Activated CD4-positive, alpha-beta memory T cell treated with anti-CD3 and anti-CD28 coated beads, Interleukin-2, amount 10 ng/mL, durations not matched to agents 7 days and 5 days (primary cell): ENCODE measurements at places on chromosomes 12 and 14.

DNA sequence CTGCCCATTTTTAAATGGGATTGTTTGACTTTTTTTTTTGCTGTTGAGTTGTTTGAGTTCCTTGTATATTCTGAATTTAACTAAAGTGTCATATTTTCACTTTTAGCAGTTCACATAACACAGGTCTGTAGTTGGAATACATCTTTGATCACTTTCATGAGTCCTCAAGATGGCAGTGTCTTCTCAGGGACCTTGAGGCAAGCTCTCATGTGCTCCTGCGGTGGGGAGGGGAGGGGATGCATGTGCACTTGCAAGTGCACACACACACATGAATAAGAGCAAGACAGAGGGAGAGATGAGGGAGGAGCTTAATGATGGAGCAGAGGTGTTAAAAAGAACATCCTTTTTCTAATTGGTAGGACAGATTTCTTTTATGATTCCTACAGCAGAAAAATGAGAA is 291.4 kb upstream of the OR4E1 start:
- DNase-seq = peak; percentile 50

DNA sequence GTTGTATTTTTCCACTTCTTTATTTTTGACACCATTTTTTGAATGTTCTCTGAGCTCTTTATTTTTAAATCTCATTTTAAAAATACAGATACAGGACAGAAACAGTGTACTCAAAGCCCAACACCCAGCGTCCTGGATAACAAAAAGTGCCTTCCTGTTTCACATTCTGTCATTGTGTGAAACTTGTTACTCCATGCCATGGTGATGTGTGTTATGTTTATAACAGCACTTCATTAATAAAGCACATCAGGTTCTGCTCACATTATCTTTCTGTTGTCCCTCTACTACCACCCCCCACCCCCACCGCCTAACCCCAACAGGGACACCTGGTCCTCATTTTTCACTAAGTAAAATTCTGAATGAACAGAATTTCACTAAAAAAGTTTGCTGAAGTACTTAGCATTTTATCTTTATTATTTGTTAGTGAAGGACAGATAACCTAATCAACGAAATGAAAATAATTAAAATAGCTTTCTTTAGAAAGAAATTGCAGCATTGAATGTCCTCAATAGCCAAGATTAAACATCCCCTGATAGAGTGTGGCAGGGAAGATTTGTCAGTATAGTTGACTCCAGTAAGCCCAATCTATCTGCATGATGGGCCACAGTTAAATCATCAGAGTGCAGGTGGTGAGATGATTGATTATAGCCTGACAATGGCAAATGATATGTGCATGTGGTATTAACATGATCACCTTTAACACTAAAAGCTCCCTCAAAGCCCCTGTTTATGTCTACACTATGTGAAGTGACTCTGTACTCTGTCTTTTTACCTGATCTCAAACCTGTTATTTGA is 153.9 kb downstream of the ACSS3 start:
- DNase-seq = no peak

DNA sequence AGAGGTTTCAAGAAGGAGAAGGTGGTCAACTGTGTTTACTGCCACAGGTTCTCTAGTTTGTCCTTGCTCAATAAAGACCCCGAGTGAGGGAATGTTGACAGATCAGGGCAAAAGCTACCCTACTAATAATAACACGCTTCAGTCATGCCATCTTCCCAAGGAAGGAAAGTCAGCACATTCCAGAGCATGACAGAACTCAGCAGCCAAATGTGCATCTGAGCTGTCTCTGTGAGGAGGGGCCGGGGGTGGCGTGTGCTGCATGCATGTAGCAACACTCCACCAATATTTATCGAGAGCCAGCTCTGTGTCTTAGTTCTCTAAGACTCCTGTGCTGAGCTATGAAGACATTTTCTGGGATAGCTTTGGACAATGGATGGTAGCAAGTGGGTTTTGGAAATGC is 260.4 kb downstream of the DPF3 start:
- DNase-seq = no peak

DNA sequence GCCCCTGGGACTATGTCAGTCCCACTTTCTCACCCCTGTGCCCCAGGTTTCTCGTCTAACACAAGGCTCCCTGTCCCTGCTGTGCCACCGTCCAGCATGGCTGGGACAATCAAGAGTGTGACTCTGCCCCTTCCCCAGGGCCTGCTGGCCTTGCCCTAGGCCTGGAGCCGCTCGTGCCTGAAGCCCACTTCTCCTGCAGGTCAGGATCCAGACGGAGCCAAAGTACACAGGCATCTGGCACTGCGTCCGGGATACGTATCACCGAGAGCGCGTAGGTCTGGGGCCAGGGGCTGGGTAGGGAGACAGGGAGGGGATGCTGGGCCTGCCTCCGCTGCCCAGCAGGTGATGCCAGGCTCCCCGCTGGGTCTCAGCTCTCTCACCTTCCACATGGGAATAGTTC is 2.8 kb downstream of the SLC25A47 start:
- no peak for DNase-seq

DNA sequence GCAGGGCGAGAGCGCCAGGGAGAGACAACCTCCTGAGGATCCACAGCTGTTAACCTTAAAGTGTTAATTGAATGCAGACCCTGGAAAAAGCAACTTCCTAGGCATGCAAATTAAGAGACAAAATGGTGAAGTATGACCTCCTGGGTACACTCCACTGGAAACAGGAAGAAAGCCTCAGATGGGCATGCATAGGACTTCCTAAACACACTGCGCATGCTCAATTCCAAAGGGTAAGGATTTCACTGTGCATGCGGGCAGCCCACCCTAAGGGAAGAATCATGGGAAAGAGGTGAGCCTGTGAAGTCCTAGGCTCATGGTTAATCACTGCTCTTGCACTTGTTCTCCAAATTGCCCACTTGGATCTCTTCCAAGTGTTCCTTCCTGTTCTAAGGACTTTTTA is 80.5 kb upstream of the CAPRIN2 start:
- no peak for DNase-seq

- DNase-seq = peak; percentile 19
Observed at GRCh38 chr12:123741937-123742572, 20.0 kb upstream of the DNAH10 start.

DNA sequence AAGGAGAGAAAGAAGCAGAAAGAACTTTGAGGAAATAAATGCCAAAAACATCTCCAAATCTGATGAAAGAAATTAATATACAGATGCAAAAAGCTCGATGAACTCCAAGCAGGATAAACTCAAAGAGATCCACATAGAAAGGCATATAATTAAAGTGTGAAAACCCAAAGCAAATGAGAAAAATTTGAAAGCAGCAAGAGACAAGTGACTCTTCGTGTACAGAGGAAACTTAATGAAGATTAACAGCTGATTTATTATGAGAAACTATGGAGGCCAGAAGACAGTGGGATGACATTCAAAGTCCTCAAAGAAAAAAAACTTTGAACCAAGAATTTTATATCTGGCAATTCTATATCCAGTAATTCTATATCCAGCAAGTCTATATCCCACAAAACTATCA is 163.0 kb upstream of the TMCC3 start:
- no peak for DNase-seq

DNA sequence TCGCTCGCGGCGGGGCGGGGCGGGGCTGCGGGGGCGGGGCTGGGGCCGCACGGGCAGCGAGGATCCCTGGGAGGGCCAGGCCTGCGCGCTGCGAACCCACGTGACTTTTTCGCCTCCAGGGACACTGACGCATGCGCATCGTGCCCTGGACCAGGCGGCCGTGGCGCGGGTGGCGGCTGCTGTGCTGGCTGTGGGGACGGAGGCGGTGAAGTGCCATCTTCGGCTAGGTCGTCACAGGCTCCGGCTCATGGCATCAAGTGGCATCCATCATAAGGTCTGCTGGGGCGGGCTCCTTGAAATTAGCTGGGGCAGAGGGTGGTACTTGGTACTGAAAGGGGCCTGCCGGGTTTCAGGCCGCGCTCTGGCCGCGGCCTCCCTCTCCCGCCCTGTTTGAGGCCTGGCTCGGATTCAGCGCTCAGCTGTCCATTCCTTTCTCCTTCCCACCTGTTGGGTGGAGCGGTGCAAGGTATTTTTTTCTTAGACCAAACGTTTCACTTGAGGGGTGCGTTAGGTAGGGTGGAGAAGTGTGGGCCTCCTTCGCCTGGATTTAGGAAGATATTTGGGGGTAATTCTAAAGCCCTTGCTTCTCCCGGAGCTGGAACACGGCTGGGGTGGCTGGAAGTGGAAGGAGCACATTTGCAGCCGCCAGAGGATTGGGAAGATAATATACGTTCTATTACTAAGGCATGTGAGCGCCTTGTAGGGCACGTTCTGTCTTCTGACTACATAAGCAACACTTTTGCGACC is at the start of gene PRPF39:
PRPF39 (plus strand) TSS at position 141 of the 747 bp plus-strand sequence. CDS start 11,124 bp downstream, outside the sequence.
- peak; percentile 96 for DNase-seq

- no peak for DNase-seq
Observed at GRCh38 chr12:115817389-115817788, 460.1 kb downstream of the MED13L start.

- no peak for DNase-seq
Observed at GRCh38 chr12:14576896-14577295, 9.2 kb upstream of the PLBD1 start.

DNA sequence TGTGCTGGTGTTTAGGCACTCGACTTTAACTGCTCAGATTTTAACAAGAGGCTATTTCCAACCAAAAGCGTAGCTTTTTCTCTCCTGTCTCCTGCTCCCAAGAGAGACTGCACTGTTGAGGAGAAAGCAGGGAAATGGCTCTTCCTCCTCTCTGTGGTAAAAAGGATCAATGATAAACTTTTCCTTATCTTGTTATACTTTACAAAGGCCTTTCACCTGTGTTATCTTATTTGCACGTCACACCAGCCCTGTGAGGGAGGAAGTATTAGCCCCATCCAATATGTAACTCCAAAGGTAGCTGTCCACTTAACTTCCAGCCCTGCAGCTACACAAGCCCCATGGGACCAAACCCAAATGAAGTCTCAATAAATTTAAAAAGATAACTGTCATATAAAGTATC is 32.9 kb upstream of the ZFP36L1 start:
- no peak for DNase-seq

DNA sequence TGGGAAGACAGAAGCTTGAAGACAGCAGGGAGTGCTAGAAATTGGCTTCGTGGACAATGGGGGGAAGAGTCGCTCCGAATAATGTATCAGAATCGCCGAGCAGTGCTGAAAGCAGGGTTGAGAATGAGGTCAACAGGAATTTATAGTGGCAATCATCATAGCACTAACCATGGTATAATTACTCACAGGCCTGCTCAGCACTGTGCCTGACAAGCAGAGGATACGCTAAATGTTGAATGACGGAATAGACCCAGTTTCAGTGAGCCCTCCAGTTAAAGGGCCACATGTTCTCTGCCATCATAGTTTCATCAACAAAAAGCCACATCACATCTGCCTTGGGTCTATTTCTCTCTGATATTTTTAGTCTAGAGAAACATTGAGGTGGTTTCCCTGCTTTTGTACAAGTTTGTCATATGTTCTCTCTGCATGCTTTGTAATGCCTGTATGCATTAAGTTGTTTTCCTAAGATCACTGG is 130.3 kb upstream of the EGLN3 start:
- no peak for DNase-seq

- no peak for DNase-seq
Observed at GRCh38 chr12:114974826-114975639, 291.1 kb upstream of the TBX3 start.

DNA sequence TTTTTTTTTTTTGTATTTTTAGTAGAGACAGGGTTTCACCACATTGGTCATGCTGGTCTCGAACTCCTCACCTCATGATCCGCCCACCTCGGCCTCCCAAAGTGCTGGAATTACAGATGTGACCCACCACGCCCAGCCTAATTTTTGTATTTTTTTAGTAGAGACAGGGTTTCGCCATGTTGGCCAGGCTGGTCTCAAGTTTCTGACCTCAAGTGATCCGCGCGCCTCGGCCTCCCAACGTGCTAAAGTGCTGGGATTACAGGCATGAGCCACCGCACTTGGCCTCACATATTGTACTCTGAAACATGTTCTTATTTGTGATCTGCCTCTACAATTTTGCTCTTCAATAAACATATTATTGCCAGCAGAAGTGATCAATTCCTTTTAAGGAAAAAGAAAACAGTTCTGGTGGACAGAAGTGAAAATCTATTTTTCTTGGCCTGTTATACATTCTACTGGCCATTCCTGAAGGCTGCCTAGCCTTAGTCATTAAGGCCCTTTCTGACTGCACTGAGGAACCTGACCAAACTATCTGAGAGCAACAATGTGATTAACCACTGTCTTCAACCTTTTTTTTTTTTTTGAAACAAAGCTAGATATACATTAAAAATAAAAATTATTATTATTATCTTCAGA is 36.1 kb downstream of the SNX6 start:
- DNase-seq = no peak

- DNase-seq = no peak
Observed at GRCh38 chr12:54932691-54933090, 51.9 kb downstream of the TESPA1 start.

GRCh38 chr14:102991376-102991775 is 66.0 kb downstream of the CDC42BPB start:
- no peak for DNase-seq

GRCh38 chr12:19251481-19252132 is 122.1 kb downstream of the PLEKHA5 start:
- no peak for DNase-seq

DNA sequence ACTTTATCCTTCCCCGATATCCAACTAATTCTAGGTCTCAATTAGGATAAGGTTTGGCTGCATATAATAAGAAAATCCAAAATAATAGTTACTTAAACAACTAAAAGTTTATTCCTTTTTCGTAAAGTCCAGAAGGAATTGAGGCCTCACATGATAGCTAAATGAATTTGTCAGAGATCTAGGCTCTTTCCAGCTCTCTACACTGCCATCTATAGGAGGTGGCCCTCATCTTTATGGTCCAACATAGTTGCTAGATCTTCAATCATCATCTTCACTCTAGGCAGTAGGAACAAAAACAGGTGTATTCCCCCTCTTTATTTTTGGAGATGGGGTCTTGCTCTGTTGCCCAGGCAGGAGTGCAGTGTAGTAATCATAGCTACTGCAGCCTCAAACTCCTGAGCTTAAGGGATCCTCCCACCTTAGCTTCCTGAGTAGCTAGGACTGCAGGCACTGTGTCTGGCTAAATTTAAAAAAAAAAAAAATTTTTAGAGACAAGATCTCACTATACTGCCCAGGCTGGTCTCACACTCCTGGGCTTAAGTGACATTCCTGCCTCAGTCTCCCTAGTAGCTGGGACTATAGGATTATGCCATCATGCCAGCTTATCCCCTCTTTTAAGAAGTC is 46.5 kb upstream of the SAV1 start:
- DNase-seq = no peak

DNA sequence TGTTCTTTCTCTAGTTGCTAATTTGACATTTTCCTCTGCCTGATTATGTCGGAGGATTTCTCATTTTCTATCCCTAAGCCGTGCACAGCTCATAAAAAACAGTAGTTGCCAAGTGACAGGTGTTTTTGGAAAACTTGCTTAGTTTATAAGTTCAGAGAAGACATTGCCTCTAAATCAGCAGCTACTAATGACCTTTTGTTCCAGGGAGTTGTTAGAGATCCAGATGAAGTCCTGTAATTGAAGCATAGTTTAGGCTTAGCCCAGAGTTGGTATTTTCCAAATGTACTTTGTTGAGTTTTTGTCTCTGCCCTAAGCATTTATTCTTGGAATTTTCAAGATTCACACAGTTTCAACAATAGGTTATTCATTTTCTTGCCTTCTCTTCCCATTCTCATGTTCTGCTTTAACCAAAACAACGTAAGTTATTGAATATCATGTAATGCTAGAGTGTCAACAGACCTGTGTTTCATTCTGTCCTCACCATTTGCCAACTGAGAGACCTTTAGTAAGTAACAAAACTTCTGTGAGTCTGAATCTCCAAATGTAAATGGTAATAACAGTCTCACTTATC is 110.0 kb upstream of the SLCO1C1 start:
- no peak for DNase-seq
